ENCODE measurements at places on chromosomes 2 and 18.

DNA sequence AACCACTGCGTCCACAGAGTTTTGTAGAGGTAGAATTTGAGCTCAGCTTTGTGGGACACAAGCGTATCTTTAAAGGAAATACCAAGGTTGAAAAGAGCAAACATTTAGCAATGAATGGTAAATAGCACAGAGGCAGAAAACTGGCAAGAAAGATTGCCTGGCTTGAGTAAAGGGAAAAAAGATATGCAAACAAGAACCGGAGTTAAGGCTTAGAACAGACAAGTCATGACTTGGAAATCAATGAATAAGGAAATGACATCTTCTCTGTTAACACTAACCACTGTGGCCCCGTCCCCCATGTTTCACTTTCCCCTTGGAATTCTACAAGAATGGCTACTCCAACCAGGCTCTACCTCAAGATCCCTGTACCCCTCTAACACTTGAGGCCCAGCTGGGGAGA is 3.8 kb downstream of the STAM2 start:
- DNase-seq, result no peak

GRCh38 chr18:38077229-38077628 is 511.6 kb upstream of the CELF4 start:
- no peak for DNase-seq

DNA sequence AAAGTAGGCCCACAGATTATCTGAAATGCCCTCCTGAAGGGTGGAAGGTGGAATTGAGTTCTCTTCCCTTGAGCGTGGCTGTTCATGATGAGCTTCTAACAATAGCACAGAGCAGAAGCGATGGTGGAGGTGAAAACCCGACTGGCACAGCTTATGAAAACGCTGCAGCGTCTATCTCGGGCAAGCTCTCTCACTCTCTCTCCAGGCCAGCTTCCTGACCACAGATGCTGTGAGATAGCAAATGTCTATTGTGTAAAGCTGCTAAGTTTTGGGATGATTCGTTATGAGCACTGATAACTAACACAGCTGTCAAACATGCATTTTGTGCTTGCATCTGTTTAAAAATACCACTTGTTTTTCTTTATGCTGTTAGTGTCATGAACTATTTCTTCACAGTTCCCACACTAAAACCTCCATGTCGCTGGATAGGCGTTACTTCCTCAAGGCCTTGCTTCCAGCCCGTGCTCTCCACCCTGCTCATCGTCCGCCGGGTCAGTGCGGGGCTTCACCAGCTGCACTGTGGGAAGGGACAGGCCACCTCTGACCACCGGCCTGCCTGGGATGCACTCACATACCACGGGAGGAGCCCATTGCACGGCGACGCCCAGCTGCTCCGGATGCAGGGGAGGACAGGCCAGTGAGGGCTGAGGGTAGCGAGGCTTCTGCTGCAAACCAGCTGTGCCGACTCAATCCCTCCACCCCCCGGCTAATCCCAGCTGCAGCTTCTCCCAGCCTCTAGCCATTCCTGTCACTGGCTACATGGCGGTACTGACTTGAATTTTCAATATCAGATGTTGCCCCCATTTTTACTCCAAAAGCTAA is 60.0 kb upstream of the OTOS start:
- DNase-seq, result no peak

GRCh38 chr18:70674896-70675295 is 386.1 kb downstream of the SOCS6 start:
- no peak for DNase-seq

DNA sequence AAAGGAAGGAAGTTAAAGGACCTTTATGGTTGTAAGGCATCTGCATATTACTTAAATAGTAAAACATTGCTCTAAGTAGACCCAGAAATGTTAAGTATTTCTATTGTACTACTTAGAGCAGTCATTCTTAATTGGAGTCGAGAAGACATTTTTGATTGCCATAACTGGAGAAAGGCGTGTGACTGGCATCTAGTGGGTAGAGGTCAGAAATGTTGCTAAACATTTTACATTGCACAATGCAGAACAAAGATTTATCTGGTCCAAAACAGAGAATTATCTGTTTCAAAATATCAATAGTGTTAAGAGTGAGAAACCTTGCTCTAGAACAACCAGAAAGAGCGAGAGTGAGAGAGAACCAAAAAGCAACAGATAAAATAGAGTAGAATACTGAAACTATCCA is 23.3 kb upstream of the ROCK1 start:
- no peak for DNase-seq

DNA sequence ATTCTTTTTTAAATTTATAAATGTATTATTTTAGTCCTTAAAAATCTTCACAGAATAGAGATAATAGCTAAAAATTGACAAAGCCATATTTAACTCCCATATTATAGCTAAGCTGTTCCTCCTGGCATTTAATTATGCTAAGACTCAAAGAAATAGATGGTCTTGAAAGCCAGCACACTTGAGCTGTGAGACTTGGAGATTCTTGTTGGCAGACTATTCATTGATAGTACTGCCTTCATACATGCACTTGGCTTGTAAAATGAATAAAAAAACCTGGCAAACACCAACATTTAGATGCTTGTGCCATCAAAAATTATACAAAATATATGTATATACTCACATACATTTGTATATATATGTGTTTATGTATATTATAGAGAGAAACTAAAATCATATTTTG is 9.7 kb upstream of the LDAH start:
- DNase-seq, result no peak

Data from RWPE2 (cell line).